ENCODE measurements at places on chromosomes 7 and 10.

GRCh38 chr7:130914554-130915294 is 180.7 kb upstream of the KLF14 start:
- no peak for DNase-seq

- no peak for DNase-seq
Observed at GRCh38 chr10:113047963-113048781, 98.1 kb downstream of the TCF7L2 start.

DNA sequence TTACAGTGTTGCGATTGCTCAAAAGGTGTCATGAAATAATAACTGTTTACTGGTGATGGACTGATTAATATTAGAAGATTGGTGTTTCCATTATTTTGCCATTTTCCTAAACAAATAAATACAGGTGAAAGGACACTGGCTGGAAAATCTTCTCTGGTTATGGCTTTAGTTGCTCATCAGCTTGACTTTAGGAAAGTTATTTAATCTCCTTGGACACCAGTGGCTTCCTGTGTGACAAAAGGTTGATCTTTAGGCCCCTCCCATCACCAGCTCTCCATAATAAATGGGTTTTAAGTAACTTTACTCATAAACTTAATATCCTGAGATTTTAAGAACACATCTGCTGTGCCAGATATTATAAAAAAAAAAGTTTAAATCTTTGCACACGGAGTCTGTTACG is 737 bp downstream of the CABCOCO1 start:
- no peak for DNase-seq

- DNase-seq, result no peak
Observed at GRCh38 chr7:14748461-14748860, 154.1 kb downstream of the DGKB start.
